ENCODE measurements at places on chromosomes 2 and 18.

GRCh38 chr2:190910341-190911136 is 29.9 kb downstream of the GLS start:
- peak; percentile 55 for DNase-seq

GRCh38 chr2:174597345-174598047 is at the start of gene WIPF1:
TSS of gene WIPF1 (minus strand) at chr2:174597804. CDS start at chr2:174585573, 12,231 bp downstream.
- DNase-seq: peak; percentile 76

DNA sequence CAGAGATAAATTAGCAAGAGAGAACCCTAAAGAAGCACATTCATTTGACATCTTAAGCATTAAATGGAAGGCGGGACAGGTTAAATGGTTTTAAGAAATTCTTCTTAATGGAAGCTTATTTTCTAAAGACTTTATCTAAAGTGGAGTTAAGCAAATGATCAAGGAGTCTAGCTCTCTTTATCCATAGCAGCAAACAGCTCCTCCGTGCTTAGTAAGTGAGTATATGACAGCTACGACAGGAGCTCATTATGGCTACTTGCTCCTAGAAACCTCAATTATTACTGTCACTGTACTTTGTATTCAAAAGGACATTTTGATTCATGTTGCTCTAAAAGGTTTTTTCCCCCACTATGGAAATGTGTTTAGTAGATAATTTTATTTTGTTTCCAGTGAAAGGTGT is 444.9 kb downstream of the TMX3 start:
- no peak for DNase-seq

- no peak for DNase-seq
Measured at GRCh38 chr2:219515874-219516629, 1.8 kb downstream of the ASIC4 start.

DNA sequence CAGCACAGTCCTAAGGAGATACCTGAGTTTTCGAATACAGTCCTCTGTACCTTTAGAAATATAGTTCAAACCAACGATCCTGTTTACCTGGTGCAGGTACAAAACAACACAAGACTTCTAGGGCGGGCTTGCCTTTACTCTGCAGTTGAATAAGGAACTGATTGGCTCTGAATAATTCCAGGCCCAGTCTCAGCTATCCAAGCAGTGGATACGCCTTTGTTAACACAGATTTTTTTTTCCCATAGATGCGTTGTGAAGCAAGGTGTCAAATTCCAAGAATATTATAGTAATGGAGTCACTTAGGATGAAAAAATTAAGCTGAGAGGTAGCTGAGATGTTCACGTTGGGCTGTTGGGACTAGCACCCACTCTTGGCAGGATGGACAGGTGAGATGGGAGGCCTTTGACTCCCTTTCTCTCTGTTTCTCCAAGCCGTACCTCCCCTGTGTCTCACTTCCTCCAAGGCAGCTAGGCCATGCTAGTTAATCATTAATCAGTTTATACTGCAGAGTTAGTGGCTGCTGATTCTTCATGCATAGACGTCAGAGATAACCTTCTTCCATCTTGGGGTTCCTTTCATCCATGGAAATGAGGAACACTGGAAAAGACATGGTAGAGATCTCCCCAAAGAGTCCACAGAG is 380.8 kb upstream of the ACVR2A start:
- no peak for DNase-seq

DNA sequence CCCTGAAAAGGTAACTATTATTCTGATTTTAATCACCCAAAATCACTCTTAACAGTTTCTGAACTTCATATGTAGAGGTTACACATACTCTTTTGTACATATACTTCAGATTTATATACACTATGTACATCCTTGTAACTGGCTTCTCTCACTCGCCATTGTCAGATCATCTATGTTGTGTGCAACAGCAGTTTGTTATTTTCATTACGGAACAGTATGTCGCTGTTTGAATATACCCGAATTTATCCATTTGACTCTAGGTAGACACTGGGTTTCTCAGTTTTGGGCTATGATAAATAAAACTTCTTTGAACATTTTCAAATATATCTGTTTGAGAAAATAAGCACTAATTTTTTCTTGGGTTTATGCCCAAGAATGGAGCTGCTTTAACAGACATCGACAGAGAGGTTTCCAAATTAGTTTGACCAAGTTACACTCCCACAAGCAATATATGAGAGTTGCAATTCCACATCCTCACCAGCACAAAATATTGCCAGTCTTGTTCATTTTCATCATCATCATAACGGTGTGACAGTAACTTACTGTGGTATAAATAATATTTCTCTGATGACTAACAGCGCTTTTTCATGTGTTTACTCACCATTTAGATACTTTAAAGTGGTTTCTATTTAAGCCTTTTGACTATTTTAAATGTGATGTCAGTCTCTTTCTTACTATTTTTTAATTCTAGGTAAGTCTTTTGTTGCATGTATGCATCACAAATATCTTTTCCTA is 80.9 kb downstream of the SMC6 start:
- DNase-seq: peak; percentile 70

DNA sequence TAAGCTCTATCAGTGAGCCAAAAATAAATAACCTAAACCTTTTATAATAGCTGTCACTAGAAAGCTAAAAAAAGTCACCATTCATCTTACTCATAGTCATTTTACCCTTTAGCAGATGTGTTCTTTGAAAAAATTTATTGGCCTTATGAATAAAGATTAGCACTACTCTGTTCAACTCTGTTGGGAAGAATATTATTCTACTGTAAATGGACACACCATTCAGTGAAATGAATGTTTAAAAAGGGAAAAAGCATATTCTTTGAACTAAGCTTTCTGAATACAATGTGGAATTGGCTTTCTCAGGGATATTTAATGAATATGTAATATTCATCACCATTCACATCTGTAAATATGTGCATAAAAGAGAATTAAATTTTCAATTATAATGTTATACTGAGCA is 422.0 kb downstream of the CBLN2 start:
- no peak for DNase-seq

DNA sequence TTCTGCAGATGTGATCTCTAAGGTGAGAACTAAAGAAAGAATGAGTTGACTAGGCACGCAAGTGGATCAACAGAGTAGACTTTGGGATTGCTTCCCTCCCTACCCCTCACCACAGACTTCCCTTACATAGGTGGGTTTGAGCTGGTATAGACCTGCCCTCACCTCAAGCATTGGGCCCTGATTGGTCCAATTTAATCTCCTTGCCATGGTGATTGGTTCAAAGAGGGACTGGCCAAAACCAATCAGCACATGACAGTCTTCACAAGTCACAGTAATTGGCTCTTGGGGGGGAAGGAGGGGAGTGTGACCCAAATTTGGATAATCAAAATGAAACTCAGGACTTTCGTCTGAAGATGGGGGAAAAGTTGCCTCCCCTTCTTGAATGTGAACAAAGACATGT is 36.6 kb upstream of the LNPK start:
- no peak for DNase-seq

All from EL (cell line).